Hypothalamus (tissue), 51 donors: ENCODE measurements at places on chromosomes 6 and 20.

GRCh38 chr20:20303320-20303719 is 64.6 kb upstream of the INSM1 start:
- no peak for DNase-seq

DNA sequence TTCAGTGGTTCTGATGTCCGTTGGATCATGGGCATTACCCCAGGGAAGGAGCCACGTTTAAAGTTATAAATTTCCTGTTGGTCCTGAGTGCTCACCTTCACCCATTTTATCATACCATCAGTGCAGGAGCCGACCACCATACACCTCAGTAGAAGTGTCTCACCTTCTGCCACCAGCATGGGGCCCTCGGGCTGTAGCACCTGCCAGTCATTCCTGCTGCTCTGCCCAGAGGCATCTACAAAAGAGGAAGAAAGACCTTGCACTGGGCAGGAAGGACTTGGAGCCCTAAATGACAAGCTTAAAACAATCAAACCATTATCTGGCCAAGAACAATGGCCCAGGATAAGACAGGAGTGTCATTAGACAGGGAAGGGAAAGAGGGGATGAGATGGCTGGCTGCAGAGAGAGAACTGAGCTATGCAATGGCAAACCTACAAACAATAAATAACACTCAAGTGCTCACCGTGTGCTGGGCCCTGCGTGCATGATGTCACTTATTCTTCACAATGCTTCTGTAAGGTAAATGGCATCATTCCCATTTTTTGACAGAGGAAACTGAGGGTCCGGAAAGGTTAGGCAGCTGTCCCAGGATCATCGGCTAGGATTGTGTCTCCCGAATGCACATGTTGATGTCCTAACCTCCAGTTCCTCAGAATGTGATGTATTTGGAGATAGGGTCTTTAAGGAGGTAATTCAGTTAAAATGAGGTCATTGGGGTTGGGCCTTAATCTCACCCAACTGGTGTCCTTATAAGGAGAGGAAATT is 11.2 kb downstream of the SIRPB2 start:
- DNase-seq: no peak

DNA sequence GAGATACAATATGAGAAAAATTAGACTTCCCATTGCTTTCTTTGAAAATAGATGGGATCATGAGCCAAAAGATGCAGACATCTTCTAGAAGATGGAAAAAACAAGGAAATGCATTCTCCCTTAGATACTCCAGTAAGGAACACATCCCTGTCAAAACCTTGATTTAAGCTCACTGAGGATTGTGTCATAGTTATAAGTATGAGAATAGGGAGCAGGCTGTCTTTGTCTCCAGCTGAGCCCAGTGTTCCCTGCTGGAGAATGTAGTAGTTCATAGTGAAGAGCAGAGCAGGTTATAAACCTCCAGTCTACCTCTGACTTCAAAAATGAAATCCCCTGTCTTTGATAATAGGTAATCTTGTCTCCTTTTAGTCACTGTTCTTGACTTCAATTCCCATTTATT is 589.9 kb downstream of the PHF3 start:
- DNase-seq: no peak

DNA sequence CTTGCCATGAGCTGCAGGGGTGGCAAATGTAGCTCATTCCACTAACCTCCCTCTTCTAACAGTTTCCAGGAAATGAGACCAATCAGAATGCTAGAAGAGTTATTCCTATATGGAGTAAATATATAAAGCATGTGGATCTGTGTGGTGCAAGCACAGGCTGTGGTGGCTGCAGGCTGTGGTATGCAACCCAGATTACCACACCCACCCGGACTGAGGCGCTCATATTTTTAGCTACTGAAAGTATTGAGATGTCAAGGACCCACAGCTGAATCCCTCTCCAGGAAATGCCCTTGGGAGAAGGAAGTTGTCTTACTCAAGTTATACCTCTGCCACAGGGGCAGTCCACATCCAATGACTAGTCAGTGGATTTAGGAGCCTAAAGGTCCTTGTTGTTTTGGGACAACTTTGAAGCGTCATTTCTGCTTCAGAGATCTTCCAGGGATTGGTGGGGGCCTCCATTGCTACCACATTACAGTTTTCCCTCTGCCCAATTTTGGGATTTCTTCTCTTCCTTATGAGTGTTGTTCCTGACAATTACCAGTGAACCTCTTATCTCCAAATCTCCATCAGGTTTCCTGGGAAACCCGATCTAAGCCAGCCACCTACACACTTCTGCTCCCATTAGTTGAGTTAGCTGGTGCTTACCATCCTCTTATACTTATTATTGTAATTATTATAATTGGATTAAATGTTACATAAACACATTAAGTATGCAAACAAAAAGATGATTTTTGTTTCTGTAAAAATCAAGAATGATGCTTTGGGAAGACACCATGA is 12.1 kb upstream of the REPS1 start:
- DNase-seq: no peak

GRCh38 chr6:147787417-147787816 is 278.9 kb downstream of the SAMD5 start:
- no peak for DNase-seq

GRCh38 chr6:41424370-41425058 is 89.1 kb downstream of the NCR2 start:
- DNase-seq: peak; percentile 73

GRCh38 chr6:131791476-131791875 is 16.3 kb upstream of the ENPP1 start:
- no peak for DNase-seq
